ENCODE measurements at places on chromosomes 16 and 17.

GRCh38 chr16:28930652-28931051 is 1.1 kb upstream of the CD19 start:
- DNase-seq: no peak

GRCh38 chr17:34720760-34721159 is 141.4 kb downstream of the TMEM132E start:
- peak; percentile 95 for DNase-seq

GRCh38 chr17:61511480-61512182 is 59.4 kb downstream of the TBX4 start:
- no peak for DNase-seq

GRCh38 chr16:10584981-10585438 is 4.6 kb upstream of the EMP2 start:
- no peak for DNase-seq

- DNase-seq: peak; percentile 44
Observed at GRCh38 chr16:9092282-9092977, 986 bp downstream of the HAPSTR1 start.

DNA sequence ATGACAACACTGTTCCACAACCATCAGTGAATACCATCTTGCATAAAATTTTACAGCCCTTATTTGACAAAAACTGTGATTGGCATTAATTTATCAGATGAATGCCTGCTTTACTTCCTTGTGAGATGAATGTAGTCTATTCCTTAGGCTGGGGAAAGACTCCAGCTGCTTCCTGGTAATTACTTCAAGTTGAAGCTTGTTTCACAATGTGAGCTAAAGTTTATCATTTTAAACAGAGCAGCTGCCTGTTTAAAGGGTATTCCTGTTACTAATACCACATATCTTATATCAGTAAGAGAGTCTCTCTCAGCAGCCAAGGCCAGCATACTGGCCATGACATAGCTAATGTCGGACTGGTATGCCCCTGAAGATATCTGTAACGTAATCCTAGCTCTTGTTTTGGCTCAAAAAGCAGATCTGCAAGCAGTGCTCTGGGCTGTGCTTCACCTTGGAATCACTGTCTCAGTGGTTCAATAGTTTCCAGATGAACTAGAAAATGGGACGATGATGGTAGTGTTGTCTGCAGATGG is 13.2 kb upstream of the ARL2BP start:
- no peak for DNase-seq

DNA sequence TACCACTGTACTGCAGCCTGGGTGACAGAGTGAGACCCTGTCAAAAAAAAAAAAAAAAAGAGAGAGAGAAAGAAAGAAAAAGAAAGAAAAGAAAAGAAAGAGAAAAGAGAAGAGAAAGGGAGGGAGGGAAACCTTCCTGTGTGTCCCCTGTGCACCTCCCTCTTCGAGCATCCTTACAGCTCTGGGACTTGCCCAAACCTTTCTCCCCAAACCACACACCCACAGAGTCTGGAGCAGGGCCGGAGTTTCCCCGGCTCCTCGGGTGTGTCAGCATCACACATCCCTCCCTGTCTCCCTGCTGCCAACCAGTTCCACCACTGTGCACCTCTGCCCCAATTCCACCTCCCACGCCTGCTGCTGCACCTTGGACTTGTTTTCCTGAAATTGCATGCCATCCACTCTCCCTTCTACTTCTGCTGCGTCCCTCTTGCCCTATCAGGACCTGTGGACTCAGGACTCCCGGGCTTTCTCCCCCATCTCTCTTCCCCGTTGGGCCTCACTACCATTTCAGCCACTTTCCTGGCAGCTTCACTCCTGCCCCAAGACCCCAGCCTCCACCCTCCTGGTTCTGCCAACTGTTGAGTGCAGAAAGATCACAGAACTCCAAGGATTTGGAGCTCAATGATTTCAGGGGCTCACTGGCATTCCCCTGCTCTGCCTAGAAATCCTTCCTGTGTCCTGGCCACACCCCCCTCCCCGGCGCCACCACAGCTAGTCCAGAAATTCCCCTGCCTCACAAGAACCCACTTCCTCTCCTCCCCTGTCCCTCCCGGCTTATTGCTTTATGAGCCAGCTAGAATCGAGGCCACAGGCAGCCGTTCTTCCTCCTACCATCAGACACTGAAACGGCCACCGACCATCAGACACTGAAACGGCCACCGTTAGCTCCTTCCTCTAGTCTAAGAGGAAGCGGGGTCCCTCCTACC is 3.7 kb upstream of the CDK3 start:
- no peak for DNase-seq

GRCh38 chr16:79800016-79800608 is 199.6 kb upstream of the MAF start:
- no peak for DNase-seq

GRCh38 chr17:72747501-72747900 is 345.0 kb downstream of the SLC39A11 start:
- DNase-seq: no peak

GRCh38 chr17:81179220-81179619 is 13.2 kb upstream of the AATK start:
- no peak for DNase-seq

- DNase-seq: no peak
Observed at GRCh38 chr16:1457489-1458245, 13.3 kb upstream of the CCDC154 start.

GRCh38 chr16:12504312-12504711 is 299.4 kb downstream of the CPPED1 start:
- DNase-seq: no peak

GRCh38 chr16:30417529-30418349 is 10.3 kb downstream of the ZNF771 start:
- DNase-seq: no peak

- DNase-seq: no peak
Observed at GRCh38 chr17:6352801-6353560, 81.9 kb downstream of the AIPL1 start.

Measured in MG63 (cell line).